ENCODE measurements at places on chromosomes 6 and 20.

- DNase-seq, result no peak
Observed at GRCh38 chr20:25273046-25273445, 25.2 kb downstream of the PYGB start.

DNA sequence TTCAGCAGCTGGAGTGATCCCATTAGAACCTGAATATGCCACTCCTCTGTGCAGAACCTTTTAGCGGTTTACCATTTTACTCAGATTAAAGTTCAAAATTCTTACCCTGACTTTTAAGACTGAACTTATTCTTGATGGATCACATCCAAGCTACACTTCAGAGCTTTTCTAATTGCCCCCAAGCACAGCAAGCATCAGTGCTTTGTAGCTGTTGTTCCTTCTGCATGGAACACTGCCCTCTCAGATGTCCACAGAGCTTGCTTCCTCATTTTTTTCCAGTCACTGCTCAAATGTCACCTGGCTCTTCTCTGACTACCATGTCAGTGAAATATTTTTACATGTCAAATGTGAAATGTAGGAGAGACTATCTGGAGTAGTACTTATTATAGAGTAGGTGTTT lies 1.6 kb upstream of the SLC35B3 start:
- no peak for DNase-seq

- DNase-seq, result no peak
Observed at GRCh38 chr6:158639056-158639455, 5.5 kb downstream of the DYNLT1 start.

DNA sequence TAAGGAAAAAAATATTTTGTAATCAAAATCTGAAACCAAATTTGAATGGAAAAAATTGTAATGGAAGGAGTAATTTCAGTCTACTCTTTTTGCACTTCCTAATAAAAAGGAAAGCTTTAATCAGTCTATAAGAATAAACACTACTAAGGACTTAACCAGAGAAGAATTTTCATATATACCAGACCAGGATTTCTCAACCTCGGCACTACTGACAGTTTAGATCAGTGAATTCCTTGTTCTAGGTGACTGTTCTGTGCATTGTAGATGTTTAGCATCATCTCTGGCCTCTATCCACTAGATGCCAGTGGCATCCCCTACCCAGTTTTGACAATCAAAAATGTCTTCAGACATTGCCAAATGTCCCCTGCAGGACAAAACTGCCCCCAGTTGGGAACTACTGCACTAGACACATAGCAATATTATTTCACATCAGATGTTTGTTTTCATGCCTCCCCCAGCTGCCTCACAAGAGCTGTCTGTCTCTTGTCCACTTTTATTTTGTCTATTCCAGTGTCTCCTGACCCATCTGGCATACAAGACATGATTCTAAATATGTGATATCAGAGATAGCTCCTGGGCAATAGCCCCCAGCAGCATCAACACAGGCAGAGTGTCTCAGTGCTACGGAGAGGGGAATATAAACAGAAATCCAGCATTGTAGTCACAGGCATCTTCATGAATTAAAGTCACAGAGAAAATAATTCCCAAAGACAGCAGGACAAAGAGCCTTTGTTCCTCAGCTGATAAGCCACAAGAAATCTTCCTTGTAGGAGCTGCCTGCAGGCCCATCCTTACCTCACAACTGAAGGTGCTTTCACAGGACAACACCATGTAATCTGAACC lies 27.0 kb downstream of the DNAAF9 start:
- DNase-seq, result no peak

DNA sequence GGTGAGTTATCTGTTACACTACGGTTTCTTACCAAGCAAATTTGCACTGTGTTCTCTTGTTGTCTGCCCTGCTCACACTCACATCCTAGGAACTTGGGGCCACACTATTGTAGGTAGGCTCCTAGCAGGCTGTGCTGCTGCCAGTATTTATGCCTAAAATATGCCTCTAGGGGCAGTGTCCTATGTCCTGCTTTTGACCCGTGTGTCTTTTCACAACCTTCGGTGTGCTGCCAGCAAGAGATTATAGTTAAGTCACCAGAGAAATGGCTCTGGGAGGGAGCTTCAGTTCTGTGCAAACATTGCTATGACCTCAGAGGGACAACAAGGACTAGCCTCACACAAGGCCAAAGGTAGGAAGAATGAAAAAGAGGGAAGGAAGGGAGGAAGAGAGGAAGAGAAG lies 8.9 kb upstream of the TAAR5 start:
- no peak for DNase-seq

GRCh38 chr6:100464903-100465700 lies at the start of gene SIM1:
SIM1 (minus strand) TSS chr6:100464921; CDS start chr6:100463468, 1,453 bp downstream.
- no peak for DNase-seq

DNA sequence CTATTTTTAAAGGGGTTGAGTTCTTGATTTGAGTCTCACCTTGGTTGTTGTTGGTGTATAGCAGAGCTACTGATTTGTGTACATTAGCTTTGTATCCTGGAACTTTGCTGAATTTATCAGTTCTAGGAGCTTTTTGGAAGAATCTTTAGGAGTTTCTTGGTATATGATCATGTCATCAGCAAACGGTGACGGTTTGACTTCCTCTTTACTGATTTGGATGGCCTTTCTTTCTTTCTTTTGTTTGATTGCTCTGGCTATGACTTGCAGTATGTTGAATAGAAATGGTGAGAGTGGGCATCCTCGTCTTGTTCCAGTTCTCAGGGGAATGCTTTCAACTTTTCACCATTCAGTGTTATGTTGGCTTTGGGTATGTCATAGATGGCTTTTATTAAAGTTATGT lies 64.0 kb downstream of the CDYL start:
- DNase-seq, result no peak

All from activated CD4-positive, alpha-beta T cell treated with anti-CD3 and anti-CD28 coated beads for 1 hour (primary cell).